ENCODE measurements at places on chromosomes 6 and 20.

DNA sequence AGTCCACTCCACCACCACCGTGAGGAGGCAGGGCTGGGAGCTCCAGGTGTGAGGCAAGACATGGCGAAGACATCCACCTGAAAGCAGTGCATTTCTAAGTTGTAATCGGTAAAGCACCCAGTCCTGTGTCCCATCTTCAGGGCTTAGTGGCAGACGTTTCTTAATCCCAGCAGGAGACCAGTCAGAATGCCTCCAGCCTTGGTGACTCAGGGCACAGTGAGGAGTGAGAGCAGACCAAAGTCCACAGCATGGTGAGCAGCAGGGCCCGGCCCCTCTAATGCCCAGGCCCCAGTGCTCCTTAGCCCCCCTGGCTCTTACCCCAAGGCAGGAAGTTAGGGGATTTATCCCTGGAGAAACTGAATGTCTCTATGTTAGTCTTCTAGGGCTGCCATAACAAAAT lies 183.9 kb downstream of the SYNDIG1 start:
- DNase-seq = no peak

DNA sequence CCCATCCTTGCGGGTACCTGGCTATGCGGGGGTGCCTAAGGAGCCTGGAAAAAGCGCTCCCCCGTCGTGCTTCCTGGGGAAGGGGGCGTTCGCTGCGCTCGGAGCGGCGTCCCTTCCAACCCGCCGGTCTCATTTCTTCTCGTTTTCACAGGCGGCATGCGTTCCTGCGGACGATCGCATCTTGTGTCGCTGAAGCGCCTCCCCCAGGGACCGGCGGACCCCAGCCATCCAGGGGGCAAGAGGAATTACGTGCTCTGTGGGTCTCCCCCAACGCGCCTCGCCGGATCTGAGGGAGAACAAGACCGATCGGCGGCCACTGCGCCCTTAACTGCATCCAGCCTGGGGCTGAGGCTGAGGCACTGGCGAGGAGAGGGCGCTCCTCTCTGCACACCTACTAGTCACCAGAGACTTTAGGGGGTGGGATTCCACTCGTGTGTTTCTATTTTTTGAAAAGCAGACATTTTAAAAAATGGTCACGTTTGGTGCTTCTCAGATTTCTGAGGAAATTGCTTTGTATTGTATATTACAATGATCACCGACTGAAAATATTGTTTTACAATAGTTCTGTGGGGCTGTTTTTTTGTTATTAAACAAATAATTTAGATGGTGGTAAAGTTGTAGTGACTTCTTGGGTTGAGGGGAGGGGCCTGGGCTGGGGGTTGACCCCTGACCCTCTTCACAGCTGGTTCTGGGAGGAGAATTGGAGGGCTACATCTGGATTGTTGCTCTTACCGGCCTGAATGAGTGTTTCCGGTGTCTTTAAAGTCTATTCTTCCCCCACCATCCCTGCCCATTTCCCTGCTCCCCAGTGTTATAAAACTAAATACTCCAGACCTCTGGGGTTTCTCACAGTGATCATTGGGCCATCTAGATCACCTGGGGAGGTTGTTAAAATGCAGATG lies 1.1 kb downstream of the ID1 start:
- DNase-seq = peak; percentile 63

GRCh38 chr6:31734821-31735406 lies 1.4 kb downstream of the CLIC1 start:
- peak; percentile 58 for DNase-seq

DNA sequence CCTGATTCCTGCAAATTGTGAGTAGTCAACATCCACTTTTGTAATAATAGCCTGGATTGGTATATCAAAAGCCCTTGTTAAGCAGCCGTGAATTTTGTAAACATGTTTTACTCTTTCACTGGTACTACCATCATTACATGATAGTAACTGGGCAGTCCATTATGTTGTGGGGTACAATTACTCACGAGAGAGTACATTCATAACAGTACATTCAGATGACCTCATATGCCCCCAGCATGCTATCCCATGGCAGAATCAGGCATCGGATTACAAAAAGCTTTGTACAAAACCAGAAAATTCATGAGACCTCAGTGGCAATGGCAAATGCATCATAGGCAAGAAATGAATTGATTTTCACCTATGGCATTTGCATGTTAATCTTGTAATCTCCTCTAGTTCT lies 166.2 kb downstream of the EPM2A start:
- DNase-seq = no peak

- peak; percentile 78 for DNase-seq
These were observed 9.7 kb upstream of the TNFRSF6B start for GRCh38 chr20:63686492-63687321.

GRCh38 chr20:1894471-1894950 lies 696 bp upstream of the SIRPA start:
- DNase-seq = no peak

DNA sequence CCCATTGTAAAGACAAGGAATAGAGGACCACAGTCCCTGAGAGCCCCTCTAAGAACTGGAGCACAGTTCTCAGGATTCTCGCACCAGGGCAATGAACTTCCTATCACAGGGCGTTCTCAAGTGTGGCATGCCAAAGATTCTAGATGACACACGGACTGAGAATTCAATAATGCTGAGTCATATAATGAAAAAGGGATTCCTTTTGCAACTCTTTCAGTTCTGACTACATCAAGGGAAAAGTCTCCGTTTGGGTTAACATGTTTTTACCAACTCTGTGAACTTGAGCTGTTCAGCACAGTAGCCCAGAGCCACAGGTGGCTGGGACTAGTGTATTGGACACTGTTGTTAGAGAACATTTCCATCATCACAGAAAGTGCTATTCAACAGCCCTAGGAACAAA lies 3.4 kb downstream of the MED20 start:
- no peak for DNase-seq

DNA sequence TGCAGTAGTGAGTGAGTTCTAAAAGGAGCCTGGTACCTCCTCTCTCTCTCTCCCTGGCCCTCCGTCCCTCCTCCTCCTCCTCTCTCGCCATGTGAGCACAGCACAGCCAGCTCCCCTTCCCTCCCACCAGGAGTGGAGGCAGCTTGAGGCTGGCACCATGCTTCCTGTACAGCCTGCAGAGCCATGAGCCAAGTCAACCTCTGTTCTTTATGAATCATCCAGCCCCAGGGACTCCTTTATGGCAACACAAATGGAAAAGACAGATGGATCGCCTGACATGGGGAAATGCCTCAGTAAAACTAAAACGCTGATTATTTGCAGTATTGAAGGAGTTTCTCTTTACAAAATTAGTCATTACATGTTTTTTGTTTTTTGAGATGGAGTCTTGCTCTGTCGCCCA lies 233.7 kb upstream of the ARID1B start:
- no peak for DNase-seq

DNA sequence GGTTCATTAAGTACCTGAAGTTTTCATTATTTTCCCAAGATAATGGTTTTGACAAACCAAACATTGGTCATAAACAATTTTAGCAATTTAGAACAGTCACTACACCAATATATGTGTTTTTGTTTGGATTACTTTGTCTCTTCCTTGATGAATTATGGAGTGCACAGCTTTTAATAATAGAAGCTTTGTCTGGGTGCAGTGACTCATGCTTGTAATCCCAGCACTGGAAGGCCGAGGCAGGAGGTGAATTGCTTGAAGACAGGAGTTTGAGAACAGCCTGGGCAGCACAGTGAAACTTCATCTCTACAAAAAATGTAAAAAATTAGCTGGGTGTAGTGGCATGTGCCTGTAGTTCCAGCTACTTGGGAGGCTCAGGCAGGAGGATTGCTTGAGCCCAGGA lies 89.4 kb upstream of the ANKEF1 start:
- no peak for DNase-seq

- no peak for DNase-seq
These were observed 27.6 kb downstream of the DCDC2 start for GRCh38 chr6:24330137-24330732.

- DNase-seq = no peak
These were observed 79.8 kb downstream of the RTN4IP1 start for GRCh38 chr6:106549521-106549920.

- no peak for DNase-seq
These were observed 45.0 kb downstream of the CARMIL1 start for GRCh38 chr6:25324066-25324762.

GRCh38 chr20:24658920-24659660 lies 189.7 kb downstream of the SYNDIG1 start:
- DNase-seq = no peak

DNA sequence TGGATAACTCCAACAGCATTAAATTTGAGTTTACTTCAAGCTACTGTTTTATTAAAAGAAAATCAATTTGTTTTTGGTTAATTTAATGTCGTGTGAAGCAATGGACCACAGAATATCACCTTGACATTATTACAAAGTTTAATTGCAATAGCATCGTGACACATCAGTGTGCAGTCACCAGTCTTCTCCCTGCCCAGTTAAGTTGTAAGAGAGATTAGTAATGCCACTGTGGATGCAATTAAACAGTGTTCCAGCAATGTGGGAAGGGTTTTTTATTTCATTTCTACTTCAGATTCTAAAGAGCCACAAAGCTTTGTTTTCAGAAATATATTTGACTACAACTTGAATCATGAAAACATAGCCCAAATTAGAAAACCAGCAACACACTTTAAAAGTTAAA lies 128.7 kb downstream of the SYNE1 start:
- no peak for DNase-seq

DNA sequence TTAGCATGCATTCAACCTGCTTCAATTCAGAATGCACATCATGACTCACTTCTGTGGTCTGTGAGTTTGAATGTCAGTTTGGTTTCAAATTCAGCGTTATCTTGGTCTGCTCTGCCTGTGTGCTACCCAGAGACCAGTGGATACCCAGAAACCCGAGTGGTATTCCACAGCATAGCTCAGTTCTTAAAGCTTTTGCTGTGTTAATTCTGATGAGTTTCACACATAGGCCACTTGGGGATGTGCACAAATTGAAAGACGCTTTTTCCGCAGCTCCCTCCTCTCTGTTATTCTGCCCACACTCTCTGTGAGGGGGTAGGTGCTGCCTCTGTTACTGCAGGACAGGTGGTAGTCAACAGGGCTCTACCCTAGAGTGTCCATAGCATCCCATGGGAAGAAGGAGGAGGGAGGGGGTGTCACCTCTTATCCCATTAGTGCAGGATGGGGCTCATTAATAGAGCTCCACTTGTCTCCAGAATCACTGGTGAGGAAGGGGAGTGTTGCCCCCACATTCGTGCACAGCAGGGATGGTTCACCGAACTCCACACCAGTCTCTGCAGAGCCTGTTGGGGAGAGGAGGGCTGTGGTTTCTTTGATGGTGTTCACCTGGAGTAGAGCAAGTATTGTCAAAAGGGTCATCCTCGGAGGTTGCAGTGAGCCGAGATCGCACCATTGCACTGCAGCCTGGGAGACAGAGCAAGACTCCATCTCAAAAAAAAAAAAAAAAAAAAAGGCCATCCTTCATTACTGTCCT lies 29.2 kb upstream of the SDCBP2 start:
- no peak for DNase-seq

DNA sequence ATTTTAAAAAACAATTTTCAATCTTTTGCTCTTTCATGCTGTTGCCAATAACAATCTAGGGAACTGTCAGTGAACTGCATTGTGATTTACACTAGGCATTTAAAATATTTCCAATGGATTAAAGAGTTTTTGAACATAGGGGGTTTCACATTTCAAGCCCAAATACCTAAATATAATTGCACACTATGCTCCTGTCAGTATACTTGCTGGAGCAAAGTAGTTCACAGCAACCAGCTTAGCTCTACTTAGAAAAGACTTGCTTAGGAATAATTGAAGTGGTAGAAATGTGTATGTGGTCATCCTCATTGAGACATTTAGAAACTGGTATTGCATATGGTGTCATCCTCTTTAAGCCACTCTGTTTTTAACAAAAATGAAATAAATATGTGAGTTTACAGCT lies 41.7 kb upstream of the REV3L start:
- no peak for DNase-seq

DNA sequence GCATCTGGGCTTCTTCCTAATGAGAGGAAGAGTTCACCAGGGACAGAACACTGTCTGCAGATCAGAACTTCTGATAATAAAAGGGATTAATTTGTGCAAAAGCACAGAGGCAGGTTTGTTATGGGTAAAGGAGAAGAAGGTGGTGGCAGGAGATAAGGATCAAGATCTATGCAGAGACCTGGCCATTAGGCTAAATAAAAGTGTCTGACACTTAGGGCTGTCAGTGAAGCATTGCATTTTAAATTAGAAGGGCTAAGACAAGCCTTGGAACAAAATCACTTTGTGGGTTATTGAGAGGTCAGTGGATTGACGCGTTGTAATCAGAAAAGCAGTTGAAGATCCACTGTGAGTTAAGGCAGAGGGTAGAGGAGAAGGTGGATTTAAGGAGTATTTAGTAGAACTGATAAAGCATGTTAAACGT lies 76.8 kb downstream of the MAP3K4 start:
- DNase-seq = no peak

- DNase-seq = no peak
These were observed 52.7 kb downstream of the RPP21 start for GRCh38 chr6:30397697-30398096.

DNA sequence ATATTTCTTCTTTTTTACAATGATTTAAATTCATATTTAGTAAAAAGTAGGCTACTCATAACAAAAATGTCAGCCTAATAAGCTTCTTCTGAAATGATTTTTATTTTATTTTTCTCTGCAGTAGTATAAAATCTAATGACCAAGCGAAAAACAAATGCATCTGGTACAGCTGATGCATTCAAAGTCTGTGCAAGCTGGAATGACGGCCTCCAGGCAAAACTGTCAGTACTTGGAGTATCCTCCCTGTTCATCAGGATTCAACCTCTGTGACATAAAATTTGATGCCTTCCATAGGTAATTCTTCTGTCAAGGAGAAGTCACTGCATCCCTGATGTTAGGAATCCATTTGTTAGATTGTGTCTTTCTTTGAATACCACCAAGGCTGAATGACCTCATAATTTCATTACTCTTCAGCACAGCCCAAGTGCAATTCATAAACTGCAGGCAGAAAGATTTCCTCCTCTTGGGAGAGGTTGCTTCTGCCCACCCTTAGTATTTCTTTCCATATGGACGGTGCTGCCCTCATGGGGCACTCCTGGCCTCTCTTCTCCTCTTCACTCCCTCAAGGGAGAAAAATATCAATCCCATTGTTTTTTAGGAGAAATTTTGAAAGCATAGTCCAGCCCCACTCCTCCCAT lies 146.4 kb upstream of the STXBP5 start:
- no peak for DNase-seq

DNA sequence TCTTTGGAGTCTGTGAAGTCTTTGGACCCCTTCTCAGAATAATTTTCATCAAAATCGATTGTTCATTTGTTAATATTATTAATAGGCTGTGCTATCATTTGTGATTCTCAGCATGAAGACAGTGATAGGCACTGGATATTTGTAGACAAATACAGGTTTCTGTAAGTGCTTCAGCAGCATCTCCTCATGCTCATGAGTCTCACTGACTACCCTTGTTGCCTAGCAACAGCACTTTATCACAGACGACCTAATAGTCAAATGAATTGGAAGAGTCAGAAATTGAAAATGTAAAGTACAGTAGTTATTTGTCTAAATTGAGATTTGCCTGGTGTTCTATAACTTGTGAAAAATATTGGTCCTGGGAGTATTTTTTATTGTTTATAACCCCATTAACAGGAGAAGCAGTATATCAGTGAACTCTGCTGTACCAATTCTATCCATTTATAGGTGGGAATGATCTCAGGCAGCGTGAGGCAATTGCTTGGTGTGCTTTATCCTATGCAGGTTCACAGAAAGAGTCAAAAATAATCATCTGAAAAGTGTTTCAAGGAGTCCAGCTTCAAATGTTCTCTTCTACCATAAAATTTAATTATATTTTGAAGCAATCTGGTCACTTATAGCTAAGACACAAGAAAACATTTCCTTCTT lies 684.6 kb downstream of the RFPL4B start:
- no peak for DNase-seq

- DNase-seq = peak; percentile 66
These were observed 1.4 kb downstream of the PIM1 start for GRCh38 chr6:37171201-37171969.

Measured in lower lobe of right lung (tissue), 2 donors.